ENCODE measurements at places on chromosomes 3 and 15.
A peak's percentile ranks its signal among the peaks of the same experiment; 100 is the strongest.

GRCh38 chr15:44727485-44728231 lies 8.7 kb upstream of the TRIM69 start:
- DNase-seq, result no peak

- no peak for DNase-seq
Observed at GRCh38 chr3:13480340-13481318, 523 bp downstream of the HDAC11 start.

GRCh38 chr15:56327721-56328502 lies 37.3 kb upstream of the TEX9 start:
- no peak for DNase-seq

GRCh38 chr15:59313641-59314332 lies 58.9 kb downstream of the MYO1E start:
- no peak for DNase-seq

- no peak for DNase-seq
Observed at GRCh38 chr3:9615003-9615628, 34.2 kb upstream of the MTMR14 start.

GRCh38 chr3:64164349-64164748 lies 60.9 kb downstream of the PRICKLE2 start:
- DNase-seq, result no peak

GRCh38 chr15:69225355-69226022 lies 65.1 kb downstream of the GLCE start:
- peak; percentile 16 for DNase-seq

DNA sequence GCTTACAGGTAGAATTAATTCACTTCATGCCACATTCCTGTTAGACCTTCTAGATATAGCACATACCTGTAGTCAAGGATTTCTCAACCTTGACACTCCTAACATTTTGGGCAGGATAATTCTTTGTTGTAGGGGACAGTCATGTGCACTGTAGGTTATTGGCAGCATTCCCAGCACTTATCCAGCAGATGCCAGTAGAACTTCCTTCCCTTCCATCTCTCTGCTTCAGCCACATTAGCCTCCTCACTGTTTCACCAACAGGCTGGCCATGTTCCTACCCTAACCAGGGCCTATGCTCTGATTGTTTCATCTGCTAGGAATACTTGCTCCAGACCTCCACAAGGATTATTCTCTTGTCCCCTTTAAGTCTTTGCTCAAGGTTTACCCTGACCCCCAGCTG lies 68.0 kb upstream of the STAC start:
- no peak for DNase-seq

- no peak for DNase-seq
Observed at GRCh38 chr3:184740509-184741258, 28.8 kb upstream of the MAGEF1 start.

- no peak for DNase-seq
Observed at GRCh38 chr3:121562148-121562547, 5.6 kb upstream of the ARGFX start.

GRCh38 chr15:63764124-63764803 lies 69.5 kb downstream of the HERC1 start:
- DNase-seq, result no peak

GRCh38 chr15:25683911-25684310 lies 179.2 kb downstream of the ATP10A start:
- no peak for DNase-seq

- DNase-seq, result no peak
Observed at GRCh38 chr3:171462224-171462623, 2.0 kb upstream of the TNIK start.

DNA sequence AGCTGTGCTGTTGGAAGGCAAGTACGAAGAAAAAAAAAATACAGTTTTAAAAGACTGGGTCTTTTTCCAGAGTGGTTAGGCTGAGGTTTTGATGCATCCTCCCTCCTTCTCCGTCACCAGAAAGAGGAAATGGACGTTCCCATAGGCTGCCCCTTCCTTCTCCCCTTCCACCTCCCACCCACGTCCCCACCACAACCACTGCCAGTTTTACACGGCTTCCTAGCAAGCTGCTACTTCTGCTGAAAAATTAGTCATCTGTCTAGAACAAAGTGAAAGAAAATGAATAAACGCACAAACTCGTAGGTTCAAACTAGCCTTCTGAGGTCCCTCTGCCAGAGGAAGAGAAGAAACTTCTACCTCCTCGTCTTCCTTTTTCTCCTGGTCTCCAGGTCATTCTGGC lies 71.6 kb upstream of the RPL35A start:
- DNase-seq, result no peak

DNA sequence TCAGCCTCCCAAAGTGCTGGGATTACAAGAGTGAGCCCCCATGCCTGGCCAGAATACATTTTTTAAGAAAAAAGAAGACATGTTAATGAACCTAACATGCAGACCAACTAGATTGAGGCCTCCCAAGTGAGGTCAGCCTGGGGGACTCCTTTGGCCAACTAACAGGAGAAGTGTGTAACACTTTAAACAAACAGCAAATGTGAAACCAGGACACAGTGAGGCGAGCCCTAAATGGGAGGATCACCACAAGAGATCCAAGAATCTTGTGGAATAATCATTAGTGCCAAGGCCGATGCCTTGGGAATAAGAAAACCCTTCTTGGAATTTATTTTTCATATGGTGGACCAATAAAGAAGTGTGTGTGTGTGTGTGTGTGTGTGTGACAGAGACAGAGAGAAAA lies 73.9 kb downstream of the ATP10A start:
- no peak for DNase-seq

DNA sequence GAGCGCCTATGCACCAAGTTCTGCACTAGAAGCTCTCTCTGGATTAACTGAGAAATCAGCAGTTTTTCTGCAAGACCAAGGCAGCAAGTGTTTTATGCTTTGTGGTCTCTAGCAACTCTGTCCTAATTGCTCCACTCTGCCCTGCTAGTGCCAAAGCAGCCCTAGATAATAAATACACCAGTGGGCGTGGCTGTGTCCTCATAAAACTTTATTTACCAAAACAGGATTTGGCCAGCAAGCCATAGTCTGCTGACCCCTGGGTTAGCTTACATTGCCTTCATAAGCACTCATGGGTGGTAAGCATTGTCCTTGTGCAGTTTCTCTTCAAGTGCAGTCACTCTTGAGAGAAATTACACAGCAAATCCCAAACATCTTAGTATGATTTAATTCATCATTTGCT lies 30.7 kb upstream of the SLC24A5 start:
- DNase-seq, result no peak

- no peak for DNase-seq
Observed at GRCh38 chr3:72143322-72143721, 358.4 kb upstream of the PROK2 start.

DNA sequence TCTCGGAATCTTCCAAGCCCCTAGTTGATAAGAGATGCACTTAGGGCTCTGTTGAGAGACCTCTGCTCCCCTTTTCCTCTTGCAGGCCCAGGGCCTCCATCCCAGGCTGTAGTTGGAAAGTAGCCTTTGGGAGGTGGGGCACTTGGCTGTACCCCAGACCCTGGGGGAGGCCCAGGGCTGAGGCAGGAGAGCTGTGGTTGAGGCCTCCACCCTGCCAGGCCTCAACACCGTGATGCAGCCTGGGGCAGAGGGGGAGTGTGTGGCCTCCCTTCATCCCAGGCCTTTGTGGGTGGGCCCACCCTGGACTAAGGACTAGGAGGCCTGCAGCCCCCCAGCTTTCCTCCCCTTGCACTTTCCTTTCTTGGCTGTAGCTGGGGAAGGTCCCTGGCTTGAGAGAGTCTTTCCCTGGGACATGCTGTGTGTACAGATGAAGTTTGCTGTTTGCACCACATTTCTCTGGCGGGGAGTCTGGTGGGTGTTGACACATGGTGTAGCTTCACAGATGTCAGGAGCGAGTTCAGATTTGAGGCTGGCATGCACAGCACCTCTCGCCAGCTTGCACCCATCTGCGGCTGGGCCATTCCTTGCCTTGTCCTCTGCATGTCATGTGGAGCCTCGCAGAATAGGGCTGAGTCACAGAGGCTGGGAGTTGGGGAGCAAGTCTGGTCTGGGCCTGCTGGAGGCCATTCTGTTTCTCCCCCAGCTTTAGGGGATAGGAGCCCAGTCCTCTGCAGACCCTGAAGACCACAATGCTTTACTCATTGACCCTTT lies 13.7 kb downstream of the PLEKHO2 start:
- DNase-seq, result no peak

- no peak for DNase-seq
Observed at GRCh38 chr15:94924057-94924456, 692.7 kb downstream of the MCTP2 start.

GRCh38 chr3:23747841-23748240 lies 57.9 kb upstream of the UBE2E1 start:
- DNase-seq, result no peak

GRCh38 chr3:66073464-66074141 lies 34.9 kb upstream of the MAGI1 start:
- no peak for DNase-seq

DNA sequence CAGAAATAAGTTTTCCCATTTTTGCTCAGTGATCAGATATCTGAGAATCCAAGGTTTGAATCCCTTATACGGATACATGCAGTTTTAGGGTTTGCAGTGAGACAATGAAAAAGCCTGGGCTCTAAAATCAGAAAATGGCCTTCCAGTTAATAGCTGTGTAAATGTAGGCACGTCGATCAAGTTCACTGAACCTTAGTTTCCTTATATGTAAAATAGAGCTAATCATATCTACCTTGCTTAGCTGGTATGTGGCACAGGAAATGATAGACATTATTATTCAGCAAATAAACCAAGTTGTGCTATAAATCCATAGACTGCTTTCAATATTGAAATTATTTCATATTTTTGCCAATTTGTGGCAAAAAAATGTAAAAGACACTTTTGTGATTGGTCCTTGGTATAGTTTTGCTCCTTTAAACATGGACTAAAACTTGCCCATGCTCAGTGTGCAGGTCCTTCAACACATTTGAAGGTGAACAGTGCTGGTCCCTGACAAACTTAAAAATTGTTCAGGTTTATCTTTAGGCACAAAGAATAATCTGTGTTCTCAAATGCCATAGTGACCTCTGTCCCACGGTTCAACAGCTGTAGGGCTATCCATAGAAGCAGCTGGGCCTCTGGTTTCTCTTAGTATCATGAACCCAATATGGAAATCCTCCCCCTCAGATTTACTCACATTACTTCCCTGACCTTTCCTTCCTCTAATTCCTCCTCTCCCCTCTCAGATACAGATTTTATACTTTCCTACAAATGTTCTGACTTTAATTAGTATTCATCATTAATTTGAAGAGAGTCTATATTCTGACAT lies 51.0 kb downstream of the CCDC54 start:
- no peak for DNase-seq

DNA sequence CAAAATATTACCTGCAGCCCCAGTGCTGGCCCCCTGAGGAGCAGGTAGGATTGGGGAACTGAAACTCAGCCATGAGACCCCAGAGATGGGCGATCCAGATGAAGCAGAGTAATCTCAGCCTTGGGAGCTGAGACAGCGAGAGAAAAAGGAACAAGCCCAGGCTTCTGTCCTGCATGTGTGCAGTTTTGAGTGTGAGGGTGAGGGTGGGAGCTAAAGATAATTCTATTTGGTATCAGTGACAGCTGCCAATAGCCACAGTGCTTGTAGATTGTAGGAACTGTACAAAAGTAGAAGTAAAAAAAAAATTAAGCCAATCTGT lies 5.9 kb downstream of the ATP8B4 start:
- DNase-seq, result no peak

- no peak for DNase-seq
Observed at GRCh38 chr3:171122861-171123260, 96.3 kb upstream of the SLC2A2 start.

DNA sequence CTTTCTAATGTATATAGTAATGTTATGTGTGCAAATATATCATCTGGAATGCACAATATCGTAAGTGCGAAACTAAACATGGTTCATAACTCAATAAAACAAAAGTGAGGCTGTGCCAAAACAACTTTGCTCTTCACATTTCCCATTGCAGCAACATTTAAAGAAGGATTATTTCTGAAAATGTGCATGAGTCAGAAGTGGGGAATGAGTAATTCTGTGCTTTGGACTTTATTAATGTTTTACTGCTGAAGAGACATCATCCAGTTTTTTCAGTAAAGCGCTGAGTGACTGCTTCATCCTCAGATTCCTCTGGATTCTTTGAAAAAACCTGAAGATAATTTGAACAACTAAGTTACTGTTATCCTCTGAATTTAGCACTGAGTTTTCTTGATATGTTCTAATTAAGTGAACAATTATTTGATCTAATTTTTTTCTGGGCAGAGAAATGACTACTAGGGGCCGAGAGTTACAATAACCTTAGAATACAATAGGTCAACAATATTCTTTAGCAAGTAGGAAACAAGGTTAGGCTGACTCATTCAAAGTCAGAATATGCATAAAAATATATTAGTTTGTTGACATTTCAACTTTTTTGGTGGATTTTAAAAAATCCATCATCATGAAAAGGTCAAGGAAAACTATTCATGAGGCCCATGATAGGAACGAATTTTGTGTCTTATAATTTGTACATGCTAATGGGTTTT lies 20.0 kb upstream of the PLCL2 start:
- peak; percentile 18 for DNase-seq

DNA sequence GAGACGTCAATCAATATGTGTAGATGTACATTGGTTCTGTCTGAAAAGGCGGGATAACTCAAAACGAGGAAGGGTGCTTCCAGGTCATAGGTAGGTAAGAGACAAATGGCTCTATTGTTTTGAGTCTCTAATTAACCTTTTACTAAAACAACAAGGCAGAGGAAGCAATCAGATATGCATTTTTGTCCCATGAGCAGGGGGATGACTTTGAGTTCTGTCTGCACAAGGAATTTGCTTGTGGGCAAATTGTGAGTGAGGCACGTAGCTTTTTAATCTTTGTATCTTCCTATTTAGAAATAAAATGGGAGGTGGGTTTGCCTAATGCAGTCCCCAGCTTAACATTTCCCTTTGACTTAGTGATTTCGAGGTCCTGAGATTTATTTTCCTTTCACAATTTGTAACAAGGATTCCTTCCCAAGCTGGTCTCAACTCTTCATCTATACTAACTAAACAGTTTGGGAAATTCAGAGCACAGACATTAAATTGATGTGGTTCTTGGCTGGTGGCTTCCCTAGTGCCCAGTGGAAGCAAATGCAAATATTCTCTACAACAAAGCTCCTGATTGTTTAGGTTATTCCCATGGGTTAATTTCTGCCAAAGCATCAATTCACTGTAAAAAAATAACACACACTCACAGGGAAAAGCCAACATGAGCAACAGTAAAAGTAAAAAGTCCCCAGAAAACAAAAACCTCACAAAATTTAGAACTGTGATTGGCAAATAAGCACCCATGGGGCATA lies 738.8 kb upstream of the SGO1 start:
- no peak for DNase-seq

DNA sequence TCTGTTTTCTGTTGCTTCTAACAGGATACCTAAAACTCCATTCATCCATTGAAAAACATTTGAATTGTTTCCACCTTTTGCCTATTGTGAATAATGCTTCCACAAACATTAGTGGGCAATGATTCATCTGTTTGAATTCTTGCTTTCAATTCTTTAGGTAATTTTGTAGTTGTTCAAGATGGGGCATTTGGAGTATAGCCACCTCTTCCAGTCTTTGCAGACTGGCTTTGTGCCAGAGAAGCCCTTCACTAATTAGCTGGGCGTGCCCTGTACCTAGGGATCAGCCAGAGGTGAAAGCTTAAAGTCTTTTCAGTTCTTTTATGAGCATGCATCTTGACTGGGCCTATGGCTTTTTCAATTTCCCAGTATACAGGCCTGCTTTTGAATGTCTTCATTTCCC lies 10.9 kb downstream of the RTP1 start:
- no peak for DNase-seq

GRCh38 chr15:76059320-76060117 lies at the start of gene TMEM266:
Gene TMEM266, plus strand, starts transcription at chr15:76059985. Its CDS starts 74,279 bp downstream, at chr15:76134264.
- DNase-seq, result no peak

- no peak for DNase-seq
Observed at GRCh38 chr3:118101891-118102290, 932.8 kb downstream of the IGSF11 start.

GRCh38 chr3:74167926-74168325 lies 446.5 kb downstream of the CNTN3 start:
- no peak for DNase-seq

Measured in brain pericyte (primary cell).